ENCODE measurements at places on chromosomes 7 and 10.
A peak's percentile ranks its signal among the peaks of the same experiment; 100 is the strongest.

DNA sequence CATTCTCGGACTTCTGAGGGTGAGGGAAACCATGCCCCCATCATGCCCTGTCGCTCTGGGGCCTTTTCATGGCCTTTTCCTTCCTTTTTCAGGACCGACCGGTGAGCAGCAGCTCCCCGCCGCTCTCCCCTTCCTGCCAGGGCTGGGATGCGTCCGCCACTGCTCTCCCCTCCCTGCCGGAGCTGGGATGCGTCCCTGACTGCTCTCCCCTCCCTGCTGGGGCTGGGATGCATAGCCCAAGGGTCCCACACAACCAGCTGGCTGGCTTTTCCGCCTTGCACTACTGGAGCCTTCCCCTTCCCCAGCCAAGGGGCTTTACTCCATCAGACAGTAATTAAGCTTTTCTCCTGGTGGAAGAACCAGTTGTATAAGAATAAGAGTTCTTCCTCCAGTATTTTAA lies 129.7 kb upstream of the COBL start:
- no peak for DNase-seq

GRCh38 chr7:16350634-16351033 lies 70.7 kb downstream of the CRPPA start:
- no peak for DNase-seq

GRCh38 chr7:155804431-155804831 lies 7.8 kb downstream of the SHH start:
- DNase-seq: no peak

GRCh38 chr10:120260456-120260855 lies 196.6 kb upstream of the PLPP4 start:
- DNase-seq: no peak

- peak; percentile 59 for DNase-seq
These were observed 270.4 kb downstream of the HGF start for GRCh38 chr7:81499262-81500116.
